ENCODE measurements at places on chromosomes 2 and 18.

DNA sequence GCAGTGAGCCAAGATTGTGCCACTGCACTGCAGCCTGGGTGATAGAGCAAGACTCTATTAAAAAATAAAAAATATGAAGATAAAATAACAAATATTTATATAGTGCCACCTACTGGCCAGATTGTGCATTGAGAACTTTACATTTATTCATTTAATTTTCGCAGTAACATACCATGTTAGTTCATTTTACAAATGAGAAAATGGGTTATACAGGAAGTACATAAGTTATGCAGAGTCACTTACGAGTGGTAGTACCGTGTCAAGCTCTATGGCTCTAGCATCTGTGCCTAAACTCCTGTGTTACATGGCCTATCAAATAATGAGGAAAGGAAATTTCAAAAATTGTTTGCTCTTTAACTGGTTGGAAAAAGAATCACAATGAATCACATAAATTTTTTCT, 27.9 kb downstream of the RIF1 start:
- DNase-seq: peak; percentile 54

DNA sequence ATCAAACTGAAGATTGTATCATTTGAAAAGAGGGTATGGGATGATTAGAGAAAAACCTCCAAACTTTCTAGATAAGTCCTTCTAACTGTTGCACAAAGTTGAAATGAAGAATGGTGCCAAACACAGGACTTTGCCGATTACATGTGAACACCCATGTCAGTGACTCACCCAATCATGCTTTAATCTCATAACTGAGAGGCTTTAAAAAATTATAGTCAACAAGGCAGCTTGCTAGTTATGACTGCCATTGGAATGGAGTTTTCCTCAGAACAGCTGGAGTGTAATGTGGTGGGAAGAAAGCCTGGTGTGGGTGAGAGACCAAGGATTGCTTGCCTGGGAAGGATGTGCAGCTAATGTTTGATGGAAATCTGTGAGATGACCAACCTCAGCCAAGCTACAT, 98.2 kb upstream of the ALPP start:
- DNase-seq: no peak

- DNase-seq: no peak
Observed at GRCh38 chr2:212953170-212953920, 198.1 kb downstream of the IKZF2 start.

GRCh38 chr2:121408641-121409040, 122.0 kb upstream of the RNU4ATAC start:
- no peak for DNase-seq

GRCh38 chr18:31652357-31652756, 32.0 kb downstream of the B4GALT6 start:
- peak; percentile 73 for DNase-seq

- no peak for DNase-seq
Observed at GRCh38 chr2:176082824-176083751, 674 bp downstream of the EVX2 start.

DNA sequence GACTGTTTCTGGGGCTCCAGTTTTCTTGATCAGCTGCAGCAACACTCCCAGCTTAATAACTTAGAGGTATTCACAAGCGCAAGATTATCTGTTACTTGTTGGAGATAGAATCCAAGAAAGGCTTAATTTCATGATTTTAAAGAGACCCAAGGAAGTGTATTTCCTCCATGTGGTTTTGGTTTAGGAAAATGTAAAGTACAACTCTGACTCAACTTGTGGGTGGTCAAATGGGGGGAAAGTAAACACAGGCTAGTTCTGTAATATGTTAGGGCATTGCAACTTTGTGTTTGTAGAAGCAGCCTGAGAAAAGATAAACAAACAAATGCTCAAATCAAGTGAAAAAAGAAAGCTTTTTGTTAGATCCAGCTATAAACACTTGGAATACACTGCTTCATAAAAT, 90.1 kb upstream of the COL3A1 start:
- peak; percentile 24 for DNase-seq

GRCh38 chr2:54553775-54554174, 97.6 kb downstream of the SPTBN1 start:
- no peak for DNase-seq

DNA sequence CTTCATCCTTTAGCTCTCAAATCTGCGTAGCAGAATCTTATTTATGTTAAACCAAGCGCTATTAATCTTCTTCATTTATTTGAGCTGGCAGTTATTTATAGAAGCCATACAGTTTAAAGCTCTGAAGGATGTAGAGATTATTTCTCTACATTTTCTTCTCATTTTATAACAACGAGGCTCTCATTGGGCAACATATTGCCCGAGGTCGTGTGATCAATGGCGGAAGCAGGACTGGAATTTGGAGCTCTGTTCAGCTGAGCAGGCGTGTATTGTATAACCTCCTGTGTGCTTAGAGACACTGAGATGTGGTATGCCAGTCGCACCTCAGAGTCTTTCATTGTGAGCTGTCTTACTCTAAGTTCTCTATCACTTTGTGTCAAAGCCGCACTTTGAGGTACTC, 17.5 kb upstream of the DRC1 start:
- DNase-seq: no peak
